ENCODE measurements at places on chromosomes 5 and 9. TPM values are rescaled to one million over a fixed set of nuclear protein-coding genes. Genes with fewer than 3 reads are reported as not detected.

DNA sequence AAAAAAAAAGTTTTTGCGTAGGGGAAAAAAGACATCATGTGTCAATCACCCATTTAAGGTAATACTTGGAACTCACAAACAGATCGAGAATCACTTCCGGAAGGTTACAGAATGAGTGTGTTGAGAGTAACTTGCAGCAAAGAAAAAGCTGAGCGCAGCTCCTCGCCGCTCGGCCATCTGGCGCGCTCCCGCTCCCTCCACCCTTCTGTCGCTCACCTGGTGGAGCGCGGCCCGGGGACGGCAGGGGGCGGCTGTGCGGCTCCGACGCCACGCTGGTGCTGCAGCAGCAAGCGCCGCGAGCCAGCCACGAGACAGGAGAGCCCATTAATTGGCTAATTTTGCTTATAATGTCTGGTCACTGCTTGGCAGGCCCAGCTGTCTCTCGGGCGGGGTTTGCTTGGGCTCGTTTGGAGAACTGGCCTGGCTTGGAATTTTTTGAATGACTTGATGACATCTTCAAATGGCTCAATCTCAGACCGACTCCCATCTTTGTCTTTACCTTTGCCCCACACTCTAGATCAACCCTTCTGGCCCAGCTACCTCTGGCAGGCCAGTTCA lies 601.8 kb downstream of the CCDC171 start:
- no peaks in the 10 kb centered on the region for H3K36me3 ChIP-seq
- H3K27ac ChIP-seq: no peak overlapping the region
- no peak for DNase-seq

GRCh38 chr5:170216257-170216864 lies 16.4 kb upstream of the C5orf58 start:
- H3K4me3 ChIP-seq: no peak overlapping the region
- no peak overlapping the region for H3K27ac ChIP-seq
- no peaks in the 10 kb centered on the region for H3K36me3 ChIP-seq
- DNase-seq: no peak

DNA sequence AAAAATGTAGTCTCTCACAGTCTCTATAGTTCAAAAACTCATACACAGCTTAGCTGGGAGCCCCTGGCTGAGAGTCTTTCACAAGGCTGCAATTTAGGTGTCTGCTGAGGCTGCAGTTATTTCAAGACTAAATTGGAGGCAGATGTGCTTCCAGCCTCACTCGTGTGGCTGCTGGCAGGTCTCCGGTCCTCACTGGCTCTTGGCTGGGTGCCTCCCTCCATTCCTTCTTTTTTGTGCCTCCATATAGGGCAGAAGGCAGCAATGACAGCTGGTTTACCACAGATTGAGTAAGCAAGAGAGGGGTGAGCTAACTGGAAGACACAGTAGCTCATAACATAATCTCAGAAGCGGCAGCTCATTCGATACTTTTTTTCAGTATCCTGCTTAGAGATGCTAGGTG lies 2167.7 kb upstream of the WWC1 start:
- no peaks in the 10 kb centered on the region for H3K36me3 ChIP-seq
- no peak overlapping the region for H3K27ac ChIP-seq
- no peaks in the 10 kb centered on the region for H3K27me3 ChIP-seq
- H3K4me3 ChIP-seq: no peak overlapping the region
- H3K4me1 ChIP-seq: no peaks in the 10 kb centered on the region

GRCh38 chr5:149628221-149628620 lies 46.9 kb downstream of the ARHGEF37 start:
- no peak overlapping the region for H3K4me3 ChIP-seq
- no peaks in the 10 kb centered on the region for H3K27me3 ChIP-seq
- H3K27ac ChIP-seq: no peak overlapping the region
- H3K36me3 ChIP-seq: peaks cover 22% of the 10 kb centered on the region
- peaks cover 15% of the 10 kb centered on the region for H3K4me1 ChIP-seq

- DNase-seq: no peak
- H3K36me3 ChIP-seq: no peaks in the 10 kb centered on the region
- no peaks in the 10 kb centered on the region for H3K27me3 ChIP-seq
- no peak overlapping the region for H3K27ac ChIP-seq
- H3K4me3 ChIP-seq: no peak overlapping the region
Observed at GRCh38 chr5:168932400-168933189, 353.4 kb upstream of the PANK3 start.

DNA sequence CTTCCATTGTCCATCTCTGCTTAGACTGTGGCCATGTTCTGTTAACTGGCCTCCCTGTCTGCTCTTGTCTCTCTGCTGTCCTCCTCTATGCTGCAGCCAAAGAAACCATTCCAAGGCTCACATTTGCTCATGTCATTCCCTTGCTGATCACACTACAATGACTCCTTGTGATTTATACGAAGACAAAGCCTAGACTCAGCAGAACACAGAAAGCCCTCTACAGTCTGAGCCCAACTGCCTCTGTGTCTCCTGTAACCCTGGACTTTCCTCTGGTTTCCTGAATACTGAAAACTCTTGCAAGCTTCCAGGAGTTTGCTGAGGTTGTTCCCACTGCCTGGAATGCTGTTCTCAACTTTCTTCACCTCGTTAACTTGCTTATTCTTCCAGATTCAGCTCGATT lies 191.8 kb downstream of the TMEM38B start:
- H3K36me3 ChIP-seq: no peaks in the 10 kb centered on the region
- no peak overlapping the region for H3K27ac ChIP-seq
- peaks cover 3% of the 10 kb centered on the region for H3K4me1 ChIP-seq
- H3K27me3 ChIP-seq: peaks cover 5% of the 10 kb centered on the region

NEK6 gene
- 115 TPM for total RNA-seq

DNA sequence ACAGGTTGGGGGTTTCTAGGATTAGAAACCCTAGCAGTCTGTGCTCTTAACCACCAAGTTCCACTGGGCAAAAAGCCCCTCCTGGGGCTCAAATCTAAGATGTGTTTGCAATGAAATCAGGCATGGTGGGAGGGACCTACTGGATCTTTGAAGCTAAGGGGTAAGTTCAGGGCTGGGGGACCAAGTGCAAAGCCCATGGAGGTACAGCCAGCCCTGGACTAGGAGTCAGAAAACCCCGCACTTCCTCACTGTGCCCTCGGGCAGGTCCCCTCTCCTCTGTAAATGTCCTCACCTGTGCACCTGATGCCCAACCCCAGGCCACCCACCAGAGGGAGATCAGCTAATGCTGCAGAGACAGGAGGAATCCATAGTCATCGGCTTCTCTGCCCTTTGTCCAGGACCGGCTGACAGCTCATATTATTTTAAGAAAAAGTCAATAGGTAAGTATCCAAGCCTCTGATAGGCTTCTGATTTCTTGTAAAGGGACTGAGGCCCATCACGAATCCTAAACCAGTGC lies 138.3 kb downstream of the PAX5 start:
- no peaks in the 10 kb centered on the region for H3K4me1 ChIP-seq
- H3K4me3 ChIP-seq: no peak overlapping the region
- peaks cover 54% of the 10 kb centered on the region for H3K27me3 ChIP-seq
- no peak overlapping the region for H3K27ac ChIP-seq
- H3K36me3 ChIP-seq: no peaks in the 10 kb centered on the region

LYRM7 gene
- 9.1 TPM for total RNA-seq

DIRAS2 gene
- 5.1 TPM for total RNA-seq

SHISAL2B gene
- not detected for total RNA-seq

GRCh38 chr5:80246995-80247729 lies 8.7 kb downstream of the SERINC5 start:
- peaks cover 42% of the 10 kb centered on the region for H3K4me1 ChIP-seq
- no peaks in the 10 kb centered on the region for H3K27me3 ChIP-seq
- H3K36me3 ChIP-seq: peaks cover 9% of the 10 kb centered on the region
- H3K4me3 ChIP-seq: peak overlapping the region; percentile 10
- H3K27ac ChIP-seq: peak overlapping the region; percentile 83
- DNase-seq: no peak

- peaks cover 13% of the 10 kb centered on the region for H3K4me1 ChIP-seq
- no peaks in the 10 kb centered on the region for H3K36me3 ChIP-seq
- peak overlapping the region; percentile 28 for H3K27ac ChIP-seq
- peak overlapping the region; percentile 86 for H3K4me3 ChIP-seq
- no peak for DNase-seq
Observed at GRCh38 chr9:96620832-96621269, 1.2 kb upstream of the CDC14B start.

CDH9 gene
- total RNA-seq: not detected

DNA sequence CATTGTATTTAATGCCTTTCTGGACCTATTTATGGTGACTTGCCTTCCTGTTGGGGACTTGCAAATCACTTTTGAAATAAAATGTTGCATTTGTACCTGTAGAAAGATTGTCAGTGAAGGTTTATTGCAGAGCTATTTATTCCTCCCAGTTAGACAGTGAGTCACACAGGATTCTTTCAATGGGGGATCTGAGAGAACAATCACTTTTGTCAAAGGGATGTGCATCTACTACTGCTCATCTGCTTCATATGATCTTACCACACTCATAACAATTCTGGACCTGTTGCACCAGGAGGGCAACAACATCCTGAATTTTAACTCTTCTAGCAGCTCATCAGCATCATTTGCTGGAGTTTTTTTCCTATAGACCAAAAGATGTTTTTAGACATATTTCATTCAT lies 66.8 kb downstream of the FBXL7 start:
- H3K4me3 ChIP-seq: no peak overlapping the region
- H3K36me3 ChIP-seq: peaks cover 6% of the 10 kb centered on the region
- H3K27ac ChIP-seq: no peak overlapping the region

DNA sequence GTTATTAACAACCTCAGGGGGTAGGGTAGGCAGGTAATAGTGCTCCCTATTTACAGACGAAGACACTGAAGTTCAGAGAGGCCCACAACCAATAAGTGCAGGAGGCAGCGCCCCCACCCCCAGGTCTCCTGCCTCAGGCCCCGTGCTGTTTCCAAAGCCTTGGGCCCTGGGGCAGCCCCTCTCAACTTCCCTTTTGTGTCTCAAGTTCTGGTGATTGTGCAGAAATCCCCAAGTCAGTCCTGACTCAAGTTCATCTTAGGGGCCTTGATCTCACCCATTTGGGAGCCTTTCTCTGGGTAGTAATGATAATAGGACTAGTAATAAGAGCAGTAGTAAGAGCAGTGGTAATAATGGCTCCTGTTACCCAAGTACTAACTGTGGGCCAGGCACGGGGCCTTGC lies 35.5 kb upstream of the ASS1 start:
- H3K4me3 ChIP-seq: no peak overlapping the region
- peaks cover 34% of the 10 kb centered on the region for H3K27me3 ChIP-seq
- H3K27ac ChIP-seq: no peak overlapping the region
- DNase-seq: no peak

DNA sequence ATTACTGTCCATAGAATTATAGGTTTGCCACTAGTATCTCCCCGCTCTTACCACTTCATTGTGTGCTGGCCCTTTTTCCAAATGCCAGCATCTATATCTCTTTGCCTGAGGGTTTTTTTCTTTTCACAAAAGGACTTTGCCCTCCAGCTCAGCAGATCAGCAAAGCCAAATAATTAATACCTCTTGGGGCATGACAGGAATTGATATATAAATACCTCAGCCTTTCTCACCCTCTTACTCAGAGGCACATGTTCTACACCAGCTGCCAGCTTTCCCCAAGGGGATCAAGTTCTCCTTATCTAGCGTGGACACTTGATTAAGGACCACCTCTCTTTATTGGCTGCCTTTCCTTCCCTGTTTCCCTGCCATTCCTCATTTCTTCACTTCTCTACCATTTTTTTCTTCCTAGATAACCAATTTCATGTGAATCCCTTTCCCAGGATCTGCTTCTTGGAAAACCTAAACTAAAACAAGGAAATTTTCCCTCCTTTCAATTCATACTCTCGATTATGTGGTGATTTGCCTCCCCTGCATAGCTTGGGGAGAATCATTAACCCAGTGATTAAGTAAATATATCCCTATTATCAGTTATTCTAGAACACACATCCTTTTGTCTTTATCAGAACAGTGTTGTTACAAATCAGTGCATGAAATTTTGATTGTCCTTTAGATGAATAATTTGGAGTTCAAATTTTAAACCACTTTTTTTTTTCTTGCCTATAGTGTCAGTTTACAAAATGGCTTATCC lies 6.9 kb upstream of the NUDT12 start:
- peaks cover 10% of the 10 kb centered on the region for H3K27me3 ChIP-seq
- no peak for DNase-seq
- H3K27ac ChIP-seq: no peak overlapping the region
- H3K4me1 ChIP-seq: peaks cover 4% of the 10 kb centered on the region
- no peak overlapping the region for H3K4me3 ChIP-seq

DNAI1 gene
- not detected for total RNA-seq

DNA sequence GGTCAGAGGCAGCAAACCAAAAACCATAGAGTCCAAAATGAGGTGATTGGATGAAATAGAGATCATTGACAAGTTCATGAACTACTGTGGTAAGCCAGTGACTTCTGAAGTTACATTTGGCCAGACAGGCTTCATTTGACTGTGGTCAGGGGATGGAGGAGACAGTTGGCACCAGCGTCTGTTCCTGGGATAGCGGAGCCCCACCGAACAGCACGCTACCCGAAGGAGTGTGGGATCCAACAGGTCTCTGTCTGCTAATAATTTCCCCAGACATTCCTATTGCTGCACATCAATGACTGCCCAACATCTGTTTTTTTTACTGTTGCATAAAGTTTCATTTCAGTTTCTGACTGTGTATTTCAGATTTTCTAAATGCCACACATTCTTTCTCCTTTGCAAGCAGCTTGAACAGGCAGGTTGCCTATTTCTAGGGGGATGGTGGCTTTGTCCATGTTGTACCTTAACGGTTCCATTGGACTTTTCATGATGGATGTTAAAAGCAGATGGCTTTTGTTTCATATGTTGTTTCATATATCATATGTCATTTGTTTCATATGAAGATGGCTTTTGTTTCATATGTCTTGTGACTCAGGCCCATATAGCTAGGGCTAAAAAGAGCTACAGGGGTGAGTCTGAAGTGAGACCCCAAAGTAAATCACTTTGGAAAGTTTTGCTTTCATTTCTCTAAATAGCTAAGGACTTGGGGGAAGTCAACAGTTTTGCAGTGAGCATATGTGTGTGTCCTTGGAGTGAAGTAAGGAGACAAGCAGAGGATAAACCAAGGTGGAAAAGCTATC lies 180.8 kb downstream of the GOLPH3 start:
- H3K4me3 ChIP-seq: no peak overlapping the region
- H3K4me1 ChIP-seq: peaks cover 46% of the 10 kb centered on the region
- H3K27ac ChIP-seq: peak overlapping the region; percentile 83
- no peak for DNase-seq

OBP2B gene
- not detected for total RNA-seq

DNA sequence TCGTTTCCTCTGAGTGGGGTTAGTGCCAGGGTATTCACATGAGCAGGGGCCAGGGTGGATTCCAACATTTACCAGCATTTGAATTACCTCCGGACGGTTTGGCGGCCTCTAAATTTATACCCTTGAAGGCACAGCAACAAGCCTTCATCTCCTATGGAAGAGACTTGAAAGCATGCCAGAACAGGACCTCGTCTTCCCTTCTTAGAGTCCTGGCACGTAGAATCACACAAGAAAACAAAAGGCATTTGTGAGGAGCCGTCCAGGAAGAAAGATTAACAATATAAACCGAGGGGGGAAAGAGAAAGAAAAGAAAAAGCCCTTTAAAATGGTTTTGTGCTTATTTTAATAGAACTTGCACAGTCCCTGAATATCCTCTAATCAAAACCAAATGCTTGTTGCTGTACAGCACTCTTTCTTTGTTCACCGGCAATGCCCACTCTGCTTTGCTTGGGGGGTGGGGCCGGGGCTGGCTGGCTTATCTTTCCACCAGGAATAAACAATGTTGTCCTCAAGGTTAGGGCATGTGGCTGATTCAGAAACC lies 575.8 kb upstream of the ZNF462 start:
- H3K27ac ChIP-seq: no peak overlapping the region
- H3K4me3 ChIP-seq: no peak overlapping the region
- H3K27me3 ChIP-seq: peaks cover 12% of the 10 kb centered on the region
- H3K36me3 ChIP-seq: no peaks in the 10 kb centered on the region
- peaks cover 17% of the 10 kb centered on the region for H3K4me1 ChIP-seq

EQTN gene
- not detected for total RNA-seq

GGTA1 gene
- 1.1 TPM for total RNA-seq
